Stimulated activated CD4-positive, alpha-beta T cell treated with anti-CD3 and anti-CD28 coated beads, Interleukin-4, amount 100 ng/mL, for 4 hours (primary cell): ENCODE measurements at places on chromosomes 1 and 21.

- DNase-seq, result no peak
Observed at GRCh38 chr1:8040586-8040985, 14.5 kb upstream of the ERRFI1 start.

DNA sequence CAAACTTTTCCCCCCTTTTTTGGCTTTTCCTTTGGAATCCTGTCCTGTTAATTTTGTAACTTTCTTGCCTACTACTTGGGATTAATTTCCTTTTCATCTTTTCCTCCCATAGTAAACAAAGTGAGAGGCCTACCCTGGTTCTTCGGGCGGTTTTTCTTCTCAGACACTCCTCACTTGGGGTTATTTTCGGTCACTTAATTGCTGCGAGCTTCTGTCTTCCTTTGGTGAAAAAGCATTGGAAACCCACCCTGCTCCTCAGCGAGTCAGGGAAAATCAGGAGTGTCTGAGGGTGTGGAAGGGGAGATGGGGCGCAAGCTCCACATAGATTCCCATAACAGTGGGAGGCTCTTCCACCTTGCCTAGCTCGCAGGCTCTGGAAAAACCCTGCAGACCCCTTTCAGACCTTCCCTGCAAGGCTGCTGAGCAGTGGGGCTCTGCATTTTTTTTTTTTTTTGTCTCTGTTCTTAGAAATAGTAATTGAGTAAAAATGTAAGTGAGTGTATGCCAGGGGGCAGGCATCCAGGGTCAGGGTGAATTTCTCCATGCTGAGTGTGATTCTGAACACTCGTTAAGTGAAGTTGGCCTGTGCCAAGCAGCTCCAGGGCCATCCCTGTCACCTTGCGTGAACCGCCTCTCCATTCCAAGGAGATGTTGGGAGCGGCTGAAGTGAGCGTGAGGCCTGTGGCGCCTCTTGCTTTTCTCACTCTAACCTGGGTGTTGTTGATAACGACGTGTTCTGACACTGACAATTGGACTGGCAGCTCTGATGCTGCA, 20.3 kb downstream of the TGFB2 start:
- DNase-seq, result no peak

DNA sequence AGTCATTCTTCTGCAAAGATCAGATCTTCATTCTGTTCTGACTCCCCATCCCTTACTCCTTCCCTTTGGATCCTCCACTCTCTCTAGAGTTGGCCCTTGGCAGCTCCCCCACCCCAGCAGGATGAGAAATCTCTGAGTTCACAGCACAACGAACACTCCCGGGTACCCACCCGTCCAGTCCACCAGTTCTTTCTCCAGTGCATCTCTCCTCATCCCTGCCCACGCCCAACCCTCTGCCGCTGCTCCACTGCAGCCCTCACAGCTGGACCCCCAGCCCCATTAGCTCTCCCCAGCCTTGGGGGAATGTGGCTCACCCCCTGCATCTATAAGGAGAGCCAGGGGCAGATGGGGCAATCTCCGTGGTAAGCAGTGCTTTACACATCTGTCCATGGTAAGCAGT, 125.7 kb downstream of the MATN1 start:
- no peak for DNase-seq

DNA sequence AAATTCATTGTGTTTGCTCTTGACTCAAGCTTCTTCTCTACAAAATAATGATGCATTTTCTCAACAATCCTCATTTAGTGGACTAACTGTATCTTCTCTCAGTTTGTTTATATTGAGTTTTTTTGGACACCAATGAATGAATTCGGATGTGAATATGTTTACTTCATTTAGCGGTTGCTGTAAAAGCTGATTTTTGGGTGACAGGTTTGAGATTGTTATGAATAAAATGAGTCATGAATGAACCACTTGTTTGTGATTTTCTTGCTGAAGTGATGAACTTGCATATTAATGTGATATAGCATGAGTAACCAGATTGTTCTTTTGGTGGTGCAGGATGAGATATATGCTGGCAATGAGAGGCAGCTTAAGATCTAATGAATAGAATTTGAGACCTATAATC, 3.1 kb downstream of the DNM3 start:
- DNase-seq, result no peak

- no peak for DNase-seq
Observed at GRCh38 chr1:36420409-36420808, 22.7 kb upstream of the LSM10 start.

GRCh38 chr1:6105763-6106162, 60.1 kb downstream of the KCNAB2 start:
- no peak for DNase-seq

DNA sequence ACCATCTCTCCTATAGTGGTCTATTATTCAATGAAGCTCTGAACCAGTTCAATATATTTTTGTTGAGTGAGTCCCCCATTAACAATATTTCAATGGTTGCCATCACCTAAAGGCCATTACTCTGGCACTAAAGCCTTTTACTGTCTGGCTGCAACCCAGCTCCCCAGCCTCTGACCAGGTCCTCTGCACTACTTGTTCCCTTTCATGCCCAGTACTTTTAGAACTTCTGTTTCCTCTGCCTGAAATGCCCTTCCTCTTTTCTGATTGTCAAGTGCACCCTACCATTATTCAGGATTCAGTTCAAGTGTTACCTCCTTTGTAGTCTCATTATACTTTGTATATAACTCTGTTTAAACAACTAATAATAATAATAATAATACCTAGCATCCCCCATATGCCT, 30.4 kb upstream of the ZFYVE9 start:
- DNase-seq, result no peak

DNA sequence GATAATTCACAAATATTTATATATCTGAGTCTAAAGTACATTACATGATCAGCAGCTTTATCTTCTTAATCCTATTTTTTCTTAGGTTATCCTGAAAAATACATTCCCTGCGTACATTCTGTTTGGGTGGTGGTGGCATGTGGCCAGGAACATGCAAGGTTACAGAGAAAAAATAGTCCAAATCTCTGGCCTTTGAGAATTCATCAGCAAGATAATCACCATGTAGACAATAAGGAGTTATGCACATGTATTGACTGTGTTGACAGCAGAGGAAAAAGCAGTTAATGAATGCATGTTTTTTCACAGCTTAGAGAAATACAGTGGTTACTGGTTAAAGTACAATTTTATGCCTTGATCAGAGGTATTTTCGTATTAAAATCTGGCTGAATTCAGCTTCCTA, 49.0 kb downstream of the ABCA4 start:
- no peak for DNase-seq

GRCh38 chr1:87136607-87137341, 191.9 kb upstream of the LMO4 start:
- DNase-seq, result no peak

DNA sequence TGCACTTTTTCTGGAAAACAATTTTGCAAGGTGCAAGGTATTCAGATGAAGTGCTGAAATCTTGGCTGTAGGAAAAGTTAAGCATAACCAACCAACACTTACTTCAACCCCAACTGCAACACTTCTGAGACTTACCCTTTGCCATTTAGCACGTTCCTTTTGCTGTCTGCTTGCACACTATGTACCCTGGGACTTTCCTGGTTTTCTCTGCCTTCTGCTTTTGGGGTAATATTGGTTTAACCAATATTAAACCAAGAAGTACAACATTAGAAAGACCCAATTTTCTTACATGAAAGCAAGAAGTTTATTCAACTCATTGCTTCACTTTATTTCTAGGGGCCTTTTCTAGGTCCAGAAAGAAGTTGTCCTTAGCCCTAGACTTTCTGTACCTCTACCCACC, 193.0 kb downstream of the HLX start:
- no peak for DNase-seq

GRCh38 chr1:52237430-52237829, 95.5 kb downstream of the ZFYVE9 start:
- DNase-seq, result no peak

GRCh38 chr1:13869172-13869797, 169.3 kb downstream of the PRDM2 start:
- DNase-seq, result no peak

GRCh38 chr1:151371370-151372057, 991 bp downstream of the SELENBP1 start:
- DNase-seq, result no peak

DNA sequence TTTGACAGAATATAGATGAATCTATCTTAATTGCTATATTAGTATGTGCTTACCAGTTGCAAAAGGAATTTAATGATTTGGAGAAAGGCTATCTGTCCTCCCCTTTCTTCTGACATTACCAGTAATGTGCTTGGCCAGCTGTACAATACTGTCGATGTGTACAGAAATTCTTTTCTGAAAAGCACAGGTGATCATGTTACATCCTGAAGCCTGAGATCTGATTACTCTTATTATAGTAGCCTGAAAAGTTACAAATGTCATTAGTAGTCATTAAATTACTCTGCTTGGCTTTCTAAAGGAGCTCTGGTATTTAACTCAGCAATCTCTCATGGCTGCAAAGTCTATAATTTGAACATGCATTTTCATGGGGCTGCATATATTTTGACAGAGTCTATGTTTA, 209.8 kb downstream of the PTPRC start:
- DNase-seq, result no peak

- no peak for DNase-seq
Observed at GRCh38 chr1:233668146-233668724, 54.3 kb downstream of the KCNK1 start.

GRCh38 chr1:8249838-8250237, 68.1 kb upstream of the SLC45A1 start:
- DNase-seq, result no peak

DNA sequence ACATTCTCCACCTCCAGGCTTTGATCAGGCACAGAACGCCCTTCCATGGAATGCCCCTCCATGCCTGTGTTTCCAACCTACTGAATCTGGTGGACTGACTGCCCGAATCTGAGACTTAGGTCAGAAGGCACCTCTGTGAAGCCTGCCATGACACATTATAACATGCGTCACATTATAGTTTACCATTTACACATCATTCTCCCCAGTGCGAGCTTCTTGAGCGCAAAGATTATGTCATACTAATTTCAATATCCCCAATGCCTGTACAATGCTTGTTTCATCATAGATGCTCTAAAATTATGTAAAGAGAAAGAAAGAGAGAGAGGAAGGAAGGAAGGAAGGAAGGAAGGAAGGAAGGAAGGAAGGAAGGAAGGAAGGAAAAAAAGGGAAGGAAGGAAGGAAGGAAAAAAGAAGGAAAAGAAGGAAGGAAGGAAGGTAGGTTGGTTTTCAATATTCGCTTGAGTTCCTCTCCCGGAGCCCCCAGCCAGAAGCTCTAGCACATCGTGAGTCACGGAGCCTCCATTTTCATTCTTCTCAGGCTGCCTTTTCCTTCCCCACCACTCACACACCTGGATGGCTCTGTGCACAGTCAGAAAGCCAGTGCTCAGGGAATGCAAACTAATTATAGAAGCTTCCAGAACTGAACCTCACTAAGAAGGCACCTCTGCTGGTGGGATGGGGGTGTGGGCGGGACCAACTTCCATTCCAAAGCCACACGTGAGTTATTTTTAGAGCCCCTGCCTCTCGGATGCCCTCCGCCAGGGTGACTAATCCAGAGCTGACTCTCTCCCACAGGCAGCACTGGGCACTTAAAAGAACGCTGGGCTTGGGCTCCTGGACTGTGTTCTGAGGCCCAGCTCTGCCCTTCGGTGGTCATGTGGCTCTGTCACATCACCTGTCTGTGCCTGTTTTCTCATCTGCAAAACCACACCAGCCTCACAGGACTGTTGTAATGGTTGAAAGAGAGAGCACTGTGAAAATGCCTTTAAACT, 27.4 kb downstream of the LAMB3 start:
- DNase-seq, result no peak

DNA sequence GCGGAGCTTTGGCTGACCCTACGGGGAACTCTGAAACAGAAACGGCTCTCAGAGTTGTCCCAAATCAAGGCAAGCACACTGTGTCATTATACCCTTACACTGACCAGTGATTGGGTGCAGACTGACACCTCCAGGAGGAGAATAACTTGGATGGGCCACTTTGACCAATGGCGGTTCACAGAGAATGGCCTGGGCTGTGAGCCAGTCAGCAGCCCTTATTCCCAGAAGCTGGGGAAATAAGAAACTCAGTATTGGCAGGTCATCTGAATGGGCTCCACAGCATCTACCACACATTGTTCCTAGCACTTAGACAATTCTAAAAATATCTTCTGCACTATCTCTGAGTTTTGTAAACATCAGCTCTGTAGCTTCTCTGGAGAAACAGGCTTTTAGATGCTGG, 265.2 kb downstream of the ADGRL2 start:
- no peak for DNase-seq

DNA sequence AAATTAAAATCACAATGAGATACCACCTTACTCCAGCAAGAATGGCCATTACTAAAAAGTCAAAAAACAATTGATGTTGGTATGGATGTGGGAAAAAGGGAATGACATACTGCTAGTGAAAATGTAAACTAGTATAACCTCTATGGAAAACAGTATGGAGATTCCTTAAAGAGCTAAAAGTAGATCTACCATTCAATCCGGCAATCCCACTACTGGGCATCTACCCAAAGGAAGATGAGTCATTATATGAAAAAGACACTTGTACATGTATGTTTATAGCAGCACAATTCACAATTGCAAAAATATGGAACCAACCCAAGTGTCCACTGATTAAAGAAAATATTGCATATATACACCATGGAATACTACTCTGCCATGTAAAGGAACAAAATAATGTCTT, 37.2 kb downstream of the SUSD4 start:
- DNase-seq, result no peak

GRCh38 chr1:90370686-90371447, 346.2 kb downstream of the BARHL2 start:
- DNase-seq, result no peak

GRCh38 chr1:99115231-99115630, 110.6 kb upstream of the PLPPR5 start:
- no peak for DNase-seq

DNA sequence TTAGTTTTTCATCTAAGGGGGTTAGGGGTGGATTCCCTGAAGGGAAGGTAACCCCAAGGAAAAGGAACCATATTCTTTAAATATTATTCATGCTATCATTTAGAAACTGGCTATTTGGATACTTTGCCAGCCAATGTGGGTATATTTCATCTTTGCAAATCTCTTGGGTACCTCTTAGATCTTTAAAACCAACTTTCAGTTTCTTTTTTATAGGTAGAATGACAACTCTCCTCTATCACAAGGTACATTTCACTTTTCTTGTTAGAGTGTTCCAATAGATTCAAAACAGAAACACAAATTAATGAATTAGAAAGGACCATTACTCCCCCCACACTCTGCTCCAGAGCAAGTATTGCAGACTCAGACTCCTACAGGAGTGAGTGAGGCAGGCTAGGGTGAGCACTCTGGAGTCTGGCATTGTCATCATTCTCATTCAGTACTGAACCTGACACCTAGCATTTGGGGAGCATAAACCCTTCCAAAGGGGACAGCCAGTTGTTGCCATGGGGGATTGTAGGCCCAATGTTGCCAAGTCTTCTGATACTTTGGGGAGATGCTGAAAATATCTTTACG, 43.0 kb downstream of the MACO1 start:
- no peak for DNase-seq

GRCh38 chr1:228405979-228406228, 731 bp downstream of the TRIM11 start:
- no peak for DNase-seq
